AG09309 (cell line): ENCODE measurements at places on chromosomes 1 and 21.

GRCh38 chr1:94755675-94756074 is 64.5 kb upstream of the SLC44A3 start:
- peak; percentile 91 for DNase-seq

DNA sequence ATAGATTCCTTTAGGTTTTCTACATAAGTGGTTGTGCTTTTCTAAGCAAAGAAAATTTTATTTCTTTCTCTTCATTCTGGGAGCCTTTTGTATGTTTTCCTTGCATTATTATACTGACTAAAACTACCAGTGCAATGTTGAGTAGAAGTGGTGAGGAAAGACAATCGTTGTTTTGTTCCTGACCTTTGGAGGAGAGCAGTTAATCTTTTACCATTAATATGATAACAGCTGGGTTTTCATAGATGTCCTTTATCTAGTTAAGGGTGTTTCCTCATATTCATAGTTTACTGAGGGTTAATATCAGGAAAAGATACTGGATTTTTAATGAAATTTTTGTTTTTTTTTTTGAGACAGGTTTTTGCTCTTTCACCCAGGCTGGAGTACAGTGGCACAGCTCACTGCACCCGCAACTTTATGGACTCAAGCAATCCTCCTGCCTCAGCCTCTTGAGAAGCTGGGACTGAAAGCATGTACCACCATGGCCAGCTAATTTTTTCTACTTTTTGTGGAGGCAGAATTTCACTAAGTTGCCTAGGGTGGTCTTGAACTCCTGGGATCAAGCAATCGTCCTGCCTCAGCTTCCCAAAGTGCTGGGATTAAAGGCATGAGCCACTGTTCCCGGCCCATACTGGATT is 9.0 kb upstream of the KCTD3 start:
- no peak for DNase-seq

- no peak for DNase-seq
Measured at GRCh38 chr1:112594208-112594876, 24.6 kb downstream of the ST7L start.

DNA sequence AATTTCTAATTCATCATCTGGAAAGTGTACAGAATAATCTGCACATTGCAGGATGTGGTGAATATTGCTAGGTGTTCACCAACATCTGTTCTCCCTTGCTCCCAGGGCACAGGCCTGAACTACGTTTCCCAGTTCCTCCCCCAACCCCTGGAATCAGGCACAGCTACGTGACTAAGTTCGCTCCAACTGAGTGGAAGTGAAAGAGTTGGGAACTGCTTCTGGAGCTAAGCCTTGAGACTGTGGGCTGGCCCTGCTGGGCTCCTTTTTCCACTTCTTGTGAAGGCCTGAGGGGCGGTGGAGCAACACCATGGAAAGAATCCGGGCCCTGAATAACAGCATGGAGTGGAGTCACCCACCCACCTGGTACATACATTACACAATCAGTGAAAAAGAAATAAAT is 534.6 kb downstream of the SMYD3 start:
- no peak for DNase-seq

- DNase-seq, result peak; percentile 37
Measured at GRCh38 chr1:177780096-177780700, 189.7 kb downstream of the SEC16B start.

GRCh38 chr1:236472850-236473788 is 50.7 kb upstream of the LGALS8 start:
- no peak for DNase-seq
